ENCODE measurements at places on chromosomes 13 and 19. TPM values are rescaled to one million over a fixed set of nuclear protein-coding genes. Genes with fewer than 3 reads are reported as not detected.

Gene KIR3DL1
- total RNA-seq = not detected

Gene RINL
- 0.65 TPM for total RNA-seq

Gene OVOL3
- not detected for total RNA-seq

Gene ZNF563
- total RNA-seq = 1.2 TPM

- no peaks in the 10 kb centered on the region for H3K36me3 ChIP-seq
- DNase-seq = no peak
- H3K4me1 ChIP-seq = no peaks in the 10 kb centered on the region
- H3K27me3 ChIP-seq = no peaks in the 10 kb centered on the region
Observed at GRCh38 chr13:48939728-48940127, 36.0 kb upstream of the FNDC3A start.

GRCh38 chr13:43564952-43565351 lies 221.8 kb downstream of the ENOX1 start:
- DNase-seq = no peak
- peaks cover 19% of the 10 kb centered on the region for H3K4me1 ChIP-seq
- H3K4me3 ChIP-seq = no peak overlapping the region
- no peaks in the 10 kb centered on the region for H3K27me3 ChIP-seq

DNA sequence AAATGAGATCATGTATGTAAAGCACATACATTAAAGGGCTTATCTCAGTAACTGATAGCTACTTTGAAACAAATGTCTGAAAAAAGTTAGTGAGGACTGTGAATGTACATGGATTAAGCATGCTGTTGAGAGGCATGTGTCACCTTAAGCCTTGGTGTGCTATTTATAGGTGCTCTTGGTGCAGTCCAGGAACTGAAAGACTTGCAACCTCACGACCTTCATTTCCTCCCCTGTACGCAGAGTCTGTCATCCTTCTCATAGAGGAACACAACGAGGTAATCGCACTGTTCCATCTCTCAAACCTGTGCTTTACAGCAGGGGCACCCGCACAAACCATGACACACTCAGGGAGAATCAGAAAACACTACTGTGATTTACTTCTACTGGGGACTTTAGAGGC lies 65.6 kb downstream of the UFM1 start:
- H3K27ac ChIP-seq = no peak overlapping the region
- H3K36me3 ChIP-seq = no peaks in the 10 kb centered on the region
- peaks cover 2% of the 10 kb centered on the region for H3K27me3 ChIP-seq
- H3K4me1 ChIP-seq = peaks cover 8% of the 10 kb centered on the region
- no peak for DNase-seq

DNA sequence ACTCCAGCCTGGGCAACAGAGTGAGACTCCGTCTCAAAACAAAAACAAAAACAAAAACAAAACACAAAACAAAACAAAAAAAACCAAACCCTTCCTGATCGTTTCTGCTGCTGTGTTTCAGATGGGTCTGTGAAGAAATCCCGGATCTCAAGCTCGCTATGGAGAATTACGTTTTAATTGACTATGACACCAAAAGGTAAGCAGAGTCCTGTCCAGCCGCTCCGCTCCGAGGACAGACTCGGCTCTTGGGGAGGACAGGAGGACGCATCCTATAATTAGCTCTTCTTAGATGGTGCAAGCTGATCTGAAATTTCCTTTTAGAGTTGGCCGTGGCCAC lies 22.0 kb downstream of the DOT1L start:
- peaks cover 5% of the 10 kb centered on the region for H3K36me3 ChIP-seq
- no peaks in the 10 kb centered on the region for H3K27me3 ChIP-seq
- H3K27ac ChIP-seq = peak overlapping the region; percentile 98
- DNase-seq = no peak
- H3K4me3 ChIP-seq = peak overlapping the region; percentile 54

- no peaks in the 10 kb centered on the region for H3K36me3 ChIP-seq
- peaks cover 16% of the 10 kb centered on the region for H3K4me1 ChIP-seq
- no peak for DNase-seq
- H3K27me3 ChIP-seq = no peaks in the 10 kb centered on the region
Observed at GRCh38 chr13:47129461-47129860, 232.6 kb upstream of the HTR2A start.

- peak overlapping the region; percentile 95 for H3K4me3 ChIP-seq
- H3K27me3 ChIP-seq = no peaks in the 10 kb centered on the region
- peaks cover 5% of the 10 kb centered on the region for H3K36me3 ChIP-seq
- H3K27ac ChIP-seq = peak overlapping the region; percentile 59
Observed at GRCh38 chr19:39843919-39844793, 2.0 kb downstream of the FBL start.

DNA sequence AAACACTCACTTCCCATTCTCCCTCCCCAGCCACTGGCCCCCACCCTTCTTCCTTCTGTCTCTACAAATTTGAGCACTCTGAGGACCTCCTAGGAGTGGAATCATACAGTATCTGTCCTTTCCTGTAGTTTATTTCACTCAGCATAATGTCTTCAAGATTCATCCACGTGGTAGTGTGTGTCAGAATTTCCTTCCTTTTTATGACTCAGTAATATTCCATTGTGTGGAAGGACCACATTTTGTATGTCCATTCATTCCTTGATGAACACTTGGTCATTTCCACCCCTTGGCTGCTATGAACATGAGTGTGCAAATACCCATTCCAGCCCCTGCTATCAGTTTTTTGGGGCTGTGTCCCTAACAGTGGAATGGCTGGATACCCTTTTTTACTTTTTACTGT lies 9.8 kb downstream of the KLF2 start:
- H3K4me3 ChIP-seq = no peak overlapping the region
- H3K36me3 ChIP-seq = no peaks in the 10 kb centered on the region
- no peaks in the 10 kb centered on the region for H3K27me3 ChIP-seq
- peaks cover 37% of the 10 kb centered on the region for H3K4me1 ChIP-seq
- no peak overlapping the region for H3K27ac ChIP-seq

GRCh38 chr19:11382898-11383705 lies 1.0 kb downstream of the EPOR start:
- H3K27me3 ChIP-seq = peaks cover 12% of the 10 kb centered on the region
- peak overlapping the region; percentile 49 for H3K4me3 ChIP-seq
- DNase-seq = no peak
- no peak overlapping the region for H3K27ac ChIP-seq
- no peaks in the 10 kb centered on the region for H3K36me3 ChIP-seq

Measured in chondrocyte (in vitro differentiated cells).